ENCODE measurements at places on chromosomes 3 and 15. TPM values are rescaled to one million over a fixed set of nuclear protein-coding genes. Genes with fewer than 3 reads are reported as not detected.

GRCh38 chr3:166462891-166463470 is 625.8 kb upstream of the BCHE start:
- DNase-seq, result no peak

GRCh38 chr3:188331166-188331565 is 177.2 kb downstream of the LPP start:
- no peak for DNase-seq

- DNase-seq, result no peak
Observed at GRCh38 chr3:188270423-188270972, 116.5 kb downstream of the LPP start.

The APOD gene
- total RNA-seq, result 301 TPM

The CIP2A gene
- 4.5 TPM for total RNA-seq

The GOLGA8M gene
- total RNA-seq, result 10.7 TPM

DNA sequence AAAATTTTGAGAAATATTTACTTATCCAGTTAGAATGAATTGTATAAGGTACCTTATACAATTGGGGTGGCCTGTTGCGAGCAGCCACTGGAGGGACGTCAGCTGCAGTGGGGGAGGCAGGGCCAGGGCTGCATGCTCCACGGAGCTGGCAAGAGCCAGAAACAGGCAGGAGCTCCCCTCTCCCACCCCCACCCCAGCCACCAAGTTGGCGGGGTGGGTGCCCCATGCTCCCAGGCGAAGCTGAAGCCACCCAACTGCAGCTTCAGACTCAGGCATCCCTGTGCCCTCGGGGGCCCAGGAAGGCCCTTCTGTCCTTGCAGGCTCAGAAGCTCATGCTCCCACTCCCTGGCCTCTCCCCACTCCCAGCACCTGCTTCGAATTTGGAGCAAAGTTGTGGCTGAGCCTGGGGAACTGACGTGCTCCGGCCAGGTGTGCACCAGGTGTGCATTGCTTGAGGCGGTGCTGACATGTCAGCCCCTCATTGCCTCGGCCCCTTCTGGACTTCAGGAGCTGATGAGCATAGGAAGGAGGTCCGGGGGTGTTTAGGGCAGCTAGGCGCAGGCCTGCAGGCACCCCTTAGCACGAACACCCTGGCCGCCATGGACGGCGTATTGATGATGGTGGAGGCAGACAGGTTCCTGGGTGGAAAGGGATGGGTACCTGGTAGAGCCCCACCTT is 743.8 kb upstream of the GBE1 start:
- DNase-seq, result peak; percentile 41

- DNase-seq, result peak; percentile 79
Observed at GRCh38 chr3:71511037-71511436, 72.5 kb downstream of the FOXP1 start.

- no peak for DNase-seq
Observed at GRCh38 chr3:161070252-161070930, 34.8 kb downstream of the B3GALNT1 start.

- no peak for DNase-seq
Observed at GRCh38 chr3:111548092-111548491, 6.1 kb downstream of the CD96 start.

DNA sequence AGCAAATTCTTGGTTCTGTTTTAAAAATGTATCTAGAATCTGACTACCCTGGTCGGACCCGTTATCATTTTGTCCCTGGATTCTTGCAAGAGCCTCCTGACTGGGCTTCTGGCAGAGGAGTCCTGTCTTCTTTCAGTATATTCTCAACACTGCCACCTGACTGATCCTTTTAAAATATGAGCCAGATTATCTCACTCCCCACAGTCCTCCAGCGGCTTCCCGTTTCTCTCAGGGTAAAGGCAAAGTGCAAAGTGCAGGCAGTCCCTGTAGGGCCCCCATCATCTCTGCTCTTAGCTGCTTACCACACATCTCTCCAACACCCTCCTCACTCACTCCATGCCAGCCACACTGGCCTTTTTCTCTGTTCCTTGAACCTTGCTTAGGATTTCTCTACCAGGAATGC is 28.4 kb downstream of the CRTC3 start:
- DNase-seq, result no peak

DNA sequence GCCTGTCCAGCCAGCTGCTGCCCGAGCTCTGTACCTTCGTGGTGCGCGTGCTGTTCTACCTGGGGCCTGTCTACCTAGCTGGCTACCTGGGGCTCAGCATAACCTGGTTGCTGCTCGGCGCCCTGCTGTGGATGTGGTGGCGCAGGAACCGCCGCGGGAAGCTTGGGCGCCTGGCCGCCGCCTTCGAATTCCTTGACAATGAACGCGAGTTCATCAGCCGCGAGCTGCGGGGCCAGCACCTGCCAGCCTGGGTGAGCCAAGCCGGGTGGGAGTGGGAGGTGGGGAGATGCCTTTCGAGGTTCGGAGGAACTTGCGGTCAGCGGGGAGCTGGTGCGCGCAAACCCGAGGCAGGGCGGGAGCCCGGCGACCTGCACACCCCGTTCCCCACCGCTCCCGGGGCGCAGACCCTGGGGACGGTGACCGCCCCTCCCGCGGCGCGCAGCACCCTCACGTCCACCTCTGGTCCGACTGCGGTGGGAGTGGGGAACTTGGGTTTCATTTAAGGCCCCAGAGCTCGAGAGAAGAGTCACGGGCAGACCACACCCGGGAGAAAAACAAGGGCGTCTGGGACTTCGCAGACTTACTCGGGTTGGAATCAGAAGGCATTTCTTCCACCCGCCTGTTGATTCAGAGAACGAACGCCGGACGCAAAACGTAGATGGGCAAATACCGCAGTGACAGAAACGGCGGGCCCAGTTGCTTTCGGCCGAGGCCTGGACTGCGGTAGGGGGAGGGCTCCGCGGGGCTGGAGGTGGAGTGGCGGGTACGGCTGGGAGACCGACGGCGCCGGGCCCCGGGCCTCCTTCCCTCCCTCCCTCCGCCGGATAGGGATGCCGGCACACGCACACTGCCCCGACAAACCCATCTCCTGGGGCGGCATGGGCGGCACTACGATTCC is 708 bp downstream of the ESYT3 start:
- peak; percentile 72 for DNase-seq

DNA sequence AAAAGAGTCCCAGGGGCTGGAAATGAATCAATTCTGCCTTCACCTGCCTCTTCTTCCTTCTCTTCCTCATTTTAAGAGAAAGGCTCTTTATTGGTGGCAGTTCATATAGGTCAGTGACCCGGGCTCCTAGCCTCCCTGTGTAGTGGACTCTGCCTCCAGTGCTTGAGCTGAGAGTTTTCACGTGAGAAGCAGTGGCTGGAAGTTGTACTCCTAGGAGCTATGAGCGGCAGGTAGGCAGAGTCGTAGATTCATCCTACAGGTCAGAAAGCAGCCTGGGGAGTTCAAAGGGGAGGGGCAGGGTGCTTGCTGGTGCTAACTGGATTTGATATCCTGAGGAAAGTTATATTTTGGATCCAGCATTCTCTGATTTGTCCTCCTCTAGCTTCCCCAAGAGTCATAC is 101.1 kb downstream of the RPLP1 start:
- DNase-seq, result no peak

The TLR9 gene
- total RNA-seq, result 0.81 TPM

DNA sequence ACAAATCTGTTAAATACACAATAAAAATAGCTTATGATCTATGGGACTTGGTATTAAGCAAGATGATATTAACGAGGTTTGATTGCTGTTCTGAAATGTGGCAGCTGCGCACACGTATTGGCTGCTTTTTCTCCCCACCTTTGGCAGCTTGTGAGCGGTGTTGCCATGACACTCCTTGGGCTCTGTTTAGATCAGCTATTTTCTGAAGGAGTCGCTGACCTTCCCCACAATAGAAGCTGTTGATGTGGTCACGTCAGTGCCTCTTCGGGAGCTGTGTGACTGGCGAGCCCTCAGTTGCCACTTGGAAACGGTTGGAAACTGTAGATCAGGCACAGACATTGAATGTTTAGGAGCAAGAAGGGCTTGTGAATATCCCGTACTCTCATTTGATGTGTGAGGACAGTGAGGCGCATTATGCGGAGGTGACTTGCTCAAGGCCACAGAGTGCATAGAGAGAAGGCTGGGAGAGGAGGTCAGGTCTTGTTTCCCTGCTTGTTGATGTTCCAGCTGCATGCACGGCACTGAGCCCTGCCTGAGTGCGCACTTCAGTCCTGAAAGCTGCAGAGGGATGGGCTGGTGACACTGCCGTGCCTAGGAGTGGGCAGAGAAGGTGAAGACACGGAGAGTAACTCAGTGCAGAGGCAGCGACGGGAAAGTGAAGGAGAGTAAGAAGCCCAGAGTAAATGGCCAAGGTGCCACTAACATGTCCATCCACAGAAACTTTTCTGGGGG is 198.4 kb downstream of the LPP start:
- no peak for DNase-seq

DNA sequence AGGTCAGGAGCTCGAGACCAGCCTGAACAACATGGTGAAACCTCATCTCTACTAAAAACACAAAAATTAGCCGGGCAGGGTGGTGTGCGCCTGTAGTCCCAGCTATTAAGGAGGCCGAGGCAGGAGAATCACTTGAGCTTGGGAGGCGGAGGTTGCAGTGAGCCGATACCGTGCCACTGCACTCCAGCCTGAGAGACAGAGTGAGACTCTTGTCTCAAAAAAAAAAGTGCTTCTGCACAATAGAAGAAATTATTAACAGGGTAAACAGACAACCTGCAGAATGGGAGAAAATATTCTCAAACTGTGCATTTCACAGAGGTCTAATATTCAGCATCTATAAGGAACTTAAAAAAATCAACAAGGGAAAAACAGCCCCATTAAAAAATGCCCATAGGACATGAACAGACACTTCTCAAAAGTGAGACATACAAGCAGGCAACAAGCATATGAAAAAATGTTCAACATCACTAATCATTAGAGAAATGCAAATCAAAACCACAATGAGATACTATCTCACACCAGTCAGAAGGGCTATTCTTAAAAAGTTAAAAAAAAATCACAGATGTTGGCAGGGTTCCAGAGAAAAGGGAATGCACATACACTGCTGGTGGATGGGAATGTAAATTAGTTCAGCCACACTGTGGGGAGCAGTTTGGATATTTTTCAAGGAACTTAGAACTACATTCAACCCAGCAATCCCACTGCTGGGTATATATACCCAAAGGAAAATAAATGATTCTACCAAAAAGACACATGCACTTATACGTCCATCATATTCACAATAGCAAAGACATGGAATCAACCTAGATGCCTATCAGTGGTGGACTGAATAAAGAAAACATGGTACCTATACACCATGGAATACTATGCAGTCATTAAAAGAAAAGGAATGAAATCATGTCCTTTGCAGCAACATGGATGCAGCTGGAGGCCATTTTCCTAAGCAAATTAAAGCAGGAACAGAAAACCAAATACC is 75.5 kb downstream of the MSL2 start:
- no peak for DNase-seq

The PARP16 gene
- 6.9 TPM for total RNA-seq

- no peak for DNase-seq
Observed at GRCh38 chr3:192038726-192039125, 577.8 kb downstream of the PYDC2 start.

The RASL12 gene
- total RNA-seq, result 86.9 TPM

The IRAK2 gene
- 7.1 TPM for total RNA-seq

The RPL14 gene
- total RNA-seq, result 1,335 TPM

The CSPG4 gene
- total RNA-seq, result 160 TPM

- no peak for DNase-seq
Observed at GRCh38 chr15:91950631-91951329, 97.3 kb downstream of the SLCO3A1 start.
